ENCODE measurements at places on chromosomes 3 and 15. TPM values are rescaled to one million over a fixed set of nuclear protein-coding genes. Genes with fewer than 3 reads are reported as not detected.

The ZNF80 gene
- total RNA-seq: not detected

The GOLGA6A gene
- total RNA-seq: not detected

The GOLGA8M gene
- not detected for total RNA-seq

The LRRC31 gene
- total RNA-seq: not detected
